ENCODE measurements at places on chromosomes 2 and 18. TPM values are rescaled to one million over a fixed set of nuclear protein-coding genes. Genes with fewer than 3 reads are reported as not detected.

The C18orf54 gene
- total RNA-seq = 3.2 TPM

The ABCB11 gene
- 11.2 TPM for total RNA-seq

The MGAT4A gene
- total RNA-seq = 109 TPM

The SCN7A gene
- total RNA-seq = 23.3 TPM

The CPO gene
- not detected for total RNA-seq

The EFHD1 gene
- not detected for total RNA-seq

The GCG gene
- total RNA-seq = 26.8 TPM

- no peak overlapping the region for H3K4me3 ChIP-seq
- H3K36me3 ChIP-seq = no peaks in the 10 kb centered on the region
- peaks cover 23% of the 10 kb centered on the region for H3K4me1 ChIP-seq
- no peak for DNase-seq
- no peak overlapping the region for H3K27ac ChIP-seq
- H3K27me3 ChIP-seq = no peaks in the 10 kb centered on the region
These were observed 25.3 kb downstream of the GPR55 start for GRCh38 chr2:230899786-230900185.

- H3K27ac ChIP-seq = no peak overlapping the region
- no peak overlapping the region for H3K4me3 ChIP-seq
- no peaks in the 10 kb centered on the region for H3K27me3 ChIP-seq
These were observed 177.2 kb downstream of the EN1 start for GRCh38 chr2:118670276-118670675.

DNA sequence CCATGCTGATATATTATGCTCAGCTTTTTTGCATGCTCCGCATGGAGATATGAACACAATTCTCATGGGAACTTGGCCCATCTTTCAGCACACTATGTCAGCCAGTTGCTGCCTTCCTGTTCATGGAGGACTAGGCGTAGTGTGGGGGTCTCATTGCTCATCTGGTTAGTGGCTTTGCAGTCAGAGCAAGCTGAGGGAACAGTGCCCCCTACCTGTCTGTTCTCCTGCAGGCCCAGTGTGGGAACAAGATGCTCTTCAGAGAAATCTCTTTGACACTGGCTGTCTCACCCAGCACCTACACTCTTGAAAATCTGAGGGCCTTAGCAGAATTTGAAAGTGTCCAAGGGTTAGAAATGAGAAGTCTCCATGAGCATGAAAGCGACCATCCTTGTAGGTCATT, 47.1 kb downstream of the SPTBN1 start:
- no peaks in the 10 kb centered on the region for H3K27me3 ChIP-seq
- no peaks in the 10 kb centered on the region for H3K36me3 ChIP-seq
- peaks cover 39% of the 10 kb centered on the region for H3K4me1 ChIP-seq
- no peak overlapping the region for H3K27ac ChIP-seq
- DNase-seq = peak; percentile 28

- no peak overlapping the region for H3K4me3 ChIP-seq
- H3K36me3 ChIP-seq = no peaks in the 10 kb centered on the region
- H3K27ac ChIP-seq = peak overlapping the region; percentile 41
These were observed 73.0 kb upstream of the TMEM17 start for GRCh38 chr2:62578803-62579640.

DNA sequence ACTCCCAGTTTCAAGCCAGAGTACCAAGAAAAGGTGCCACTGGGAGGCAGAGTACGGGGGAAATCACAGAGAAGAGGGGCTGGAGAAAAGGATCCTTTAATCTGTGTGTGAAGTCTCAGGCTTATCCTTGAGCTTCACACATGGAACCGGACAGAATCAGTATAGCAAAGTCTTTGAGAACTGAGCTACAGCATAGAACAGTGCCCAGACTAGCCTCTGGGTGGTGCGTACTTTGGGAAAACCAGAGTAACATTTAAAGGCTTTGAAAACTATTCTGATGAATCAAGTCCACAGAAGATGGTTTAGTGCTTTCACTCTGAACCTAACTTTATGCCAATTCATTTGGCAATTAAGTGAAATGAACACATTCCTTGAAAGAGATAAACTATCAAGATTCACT, 83.1 kb downstream of the BABAM2 start:
- no peak overlapping the region for H3K27ac ChIP-seq
- H3K27me3 ChIP-seq = no peaks in the 10 kb centered on the region
- no peak overlapping the region for H3K4me3 ChIP-seq
- H3K4me1 ChIP-seq = no peaks in the 10 kb centered on the region

GRCh38 chr2:23475036-23475435, 90.1 kb downstream of the KLHL29 start:
- H3K36me3 ChIP-seq = no peaks in the 10 kb centered on the region
- H3K27me3 ChIP-seq = no peaks in the 10 kb centered on the region

- H3K27ac ChIP-seq = no peak overlapping the region
- no peak for DNase-seq
- H3K27me3 ChIP-seq = no peaks in the 10 kb centered on the region
- no peaks in the 10 kb centered on the region for H3K36me3 ChIP-seq
These were observed 146.7 kb downstream of the LRATD1 start for GRCh38 chr2:14779252-14779651.

- H3K36me3 ChIP-seq = no peaks in the 10 kb centered on the region
- no peak overlapping the region for H3K4me3 ChIP-seq
These were observed 89.3 kb upstream of the OTOS start for GRCh38 chr2:240229603-240230235.

- no peak overlapping the region for H3K4me3 ChIP-seq
- DNase-seq = peak; percentile 22
- no peaks in the 10 kb centered on the region for H3K27me3 ChIP-seq
These were observed 27.8 kb downstream of the VWA3B start for GRCh38 chr2:98114643-98115330.

DNA sequence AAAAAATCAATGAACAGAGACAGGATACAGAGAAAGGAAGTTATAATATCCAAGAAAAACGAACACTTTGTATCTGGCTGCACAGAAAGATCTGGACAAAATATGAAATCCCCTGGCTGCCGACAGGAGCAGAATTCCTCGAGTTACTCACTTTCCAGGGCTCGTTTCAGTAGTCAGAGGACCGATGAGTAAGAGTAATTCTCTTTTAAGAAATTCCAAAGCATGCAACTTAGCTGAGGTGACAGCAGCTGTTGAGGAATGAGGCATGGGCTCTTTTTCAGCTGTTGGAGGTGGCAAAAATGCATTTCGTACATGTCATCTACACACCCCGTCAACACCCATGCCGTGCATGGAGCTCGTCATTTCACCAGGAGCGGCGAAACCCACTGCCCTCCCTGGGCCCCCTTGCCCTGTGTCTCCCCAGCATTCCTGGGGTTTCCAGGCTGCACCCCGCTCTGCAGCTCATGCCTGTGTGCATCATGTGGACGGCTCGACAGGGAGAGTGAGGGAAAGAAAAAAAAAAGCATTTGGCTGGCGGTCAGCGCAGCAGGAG, 210.8 kb upstream of the SMIM21 start:
- H3K36me3 ChIP-seq = no peaks in the 10 kb centered on the region
- H3K4me3 ChIP-seq = peak overlapping the region; percentile 18
- H3K4me1 ChIP-seq = no peaks in the 10 kb centered on the region

DNA sequence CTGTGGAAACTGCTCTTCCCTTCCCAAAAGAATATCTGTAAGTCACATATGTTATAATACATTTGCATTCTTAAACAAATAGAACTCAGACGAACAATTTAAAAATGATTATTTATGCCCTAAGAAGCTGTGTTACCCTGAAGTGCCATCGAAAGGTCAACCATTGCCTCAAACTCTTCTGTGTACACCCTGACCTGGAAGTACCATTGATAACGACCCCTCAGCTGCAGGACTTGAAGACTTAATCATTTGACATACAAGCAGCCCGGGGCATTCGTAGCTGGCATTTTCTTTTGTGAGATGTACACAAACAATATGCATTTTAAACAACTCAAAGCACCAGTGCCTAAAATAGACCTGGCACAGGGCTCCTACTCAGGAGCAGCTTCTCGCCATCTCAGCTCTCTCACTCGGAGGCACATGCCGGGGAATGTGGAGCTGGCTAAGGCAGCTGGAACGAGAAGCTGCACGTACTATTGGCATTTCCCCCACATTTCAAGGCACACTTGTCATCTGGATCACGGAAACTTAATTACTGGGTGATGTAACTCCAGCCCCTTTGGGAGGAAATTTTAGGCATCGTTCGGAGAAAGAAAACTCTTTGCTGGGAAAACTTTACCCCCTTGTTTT, 170.0 kb upstream of the GALNT5 start:
- no peak overlapping the region for H3K27ac ChIP-seq
- H3K4me1 ChIP-seq = no peaks in the 10 kb centered on the region
- no peak overlapping the region for H3K4me3 ChIP-seq
- no peaks in the 10 kb centered on the region for H3K36me3 ChIP-seq
- no peaks in the 10 kb centered on the region for H3K27me3 ChIP-seq

GRCh38 chr2:240160291-240161086, 20.0 kb upstream of the OTOS start:
- no peaks in the 10 kb centered on the region for H3K36me3 ChIP-seq
- H3K27me3 ChIP-seq = no peaks in the 10 kb centered on the region
- no peak for DNase-seq
- H3K4me3 ChIP-seq = no peak overlapping the region
- no peak overlapping the region for H3K27ac ChIP-seq

- no peaks in the 10 kb centered on the region for H3K27me3 ChIP-seq
- H3K4me3 ChIP-seq = no peak overlapping the region
- H3K27ac ChIP-seq = no peak overlapping the region
These were observed 124.8 kb downstream of the KLHL29 start for GRCh38 chr2:23509596-23510292.
